Muscle of leg (tissue), 16 donors: ENCODE measurements at places on chromosomes 5 and 9. TPM values are rescaled to one million over a fixed set of nuclear protein-coding genes. Genes with fewer than 3 reads are reported as not detected.
A peak's percentile ranks its signal among the peaks of the same experiment; 100 is the strongest.

Gene SNCB
- total RNA-seq = not detected

Gene CDKN2AIPNL
- total RNA-seq = 32.1 TPM

- peak overlapping the region; percentile 64 for H3K27ac ChIP-seq
- DNase-seq = peak; percentile 77
- H3K4me3 ChIP-seq = no peak overlapping the region
- H3K36me3 ChIP-seq = no peaks in the 10 kb centered on the region
These were observed 39.7 kb downstream of the EGFLAM start for GRCh38 chr5:38297830-38298608.

- H3K4me3 ChIP-seq = no peak overlapping the region
- no peaks in the 10 kb centered on the region for H3K4me1 ChIP-seq
- H3K36me3 ChIP-seq = no peaks in the 10 kb centered on the region
- H3K27ac ChIP-seq = no peak overlapping the region
These were observed 480.2 kb upstream of the PTPRD start for GRCh38 chr9:11092974-11093373.

- H3K4me1 ChIP-seq = peaks cover 2% of the 10 kb centered on the region
- H3K4me3 ChIP-seq = peak within 1 kb of the TSS; percentile 99
- DNase-seq = peak; percentile 97
- peaks cover 20% of the 10 kb centered on the region for H3K36me3 ChIP-seq
These were observed at the start of gene RARS1 for GRCh38 chr5:168486136-168486879. RARS1 (plus strand) TSS chr5:168486471; CDS start chr5:168486499, 28 bp downstream.

DNA sequence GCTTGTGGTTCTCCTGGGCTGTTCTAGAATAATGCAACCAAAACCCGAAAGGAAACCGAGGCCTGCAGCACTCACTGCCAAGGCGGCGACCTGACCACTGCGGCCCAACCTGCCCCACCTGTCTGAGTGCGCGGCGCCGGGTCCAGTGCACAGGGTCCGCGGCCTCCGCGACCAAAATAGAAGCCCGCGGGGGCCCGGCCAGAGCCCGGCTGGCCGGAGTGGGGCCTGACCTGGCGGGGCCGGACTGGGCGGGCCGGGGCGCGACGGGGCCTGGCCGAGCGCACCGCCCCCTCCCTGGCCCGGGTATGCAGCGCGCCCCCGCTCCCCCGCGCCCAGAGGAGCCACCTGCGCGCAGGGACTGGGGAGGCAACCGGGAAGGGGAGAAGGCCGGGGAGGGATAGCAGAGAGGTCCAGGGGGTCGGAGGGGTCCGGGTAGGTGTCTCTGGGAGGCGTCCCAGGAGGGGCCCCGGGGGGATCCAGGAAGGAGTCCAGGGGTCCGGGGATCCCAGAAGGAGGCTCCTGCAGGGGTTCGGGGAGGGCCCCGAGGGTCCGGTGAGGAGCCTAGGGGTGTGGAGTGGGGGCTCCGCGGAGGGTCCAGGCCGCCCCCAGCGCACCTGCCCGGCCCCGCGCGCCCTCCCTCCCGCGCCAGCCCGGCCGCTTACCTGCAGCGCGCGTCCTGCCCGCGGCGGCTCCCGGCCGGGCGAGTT lies 503 bp downstream of the SEMA4D start:
- H3K4me3 ChIP-seq = peak overlapping the region; percentile 77
- no peaks in the 10 kb centered on the region for H3K27me3 ChIP-seq
- H3K36me3 ChIP-seq = no peaks in the 10 kb centered on the region
- H3K4me1 ChIP-seq = peaks cover 32% of the 10 kb centered on the region
- peak; percentile 31 for DNase-seq

- H3K4me3 ChIP-seq = no peak overlapping the region
- no peaks in the 10 kb centered on the region for H3K27me3 ChIP-seq
- DNase-seq = no peak
- H3K4me1 ChIP-seq = no peaks in the 10 kb centered on the region
- H3K27ac ChIP-seq = no peak overlapping the region
These were observed 11.5 kb downstream of the SFXN1 start for GRCh38 chr5:175489693-175490443.

DNA sequence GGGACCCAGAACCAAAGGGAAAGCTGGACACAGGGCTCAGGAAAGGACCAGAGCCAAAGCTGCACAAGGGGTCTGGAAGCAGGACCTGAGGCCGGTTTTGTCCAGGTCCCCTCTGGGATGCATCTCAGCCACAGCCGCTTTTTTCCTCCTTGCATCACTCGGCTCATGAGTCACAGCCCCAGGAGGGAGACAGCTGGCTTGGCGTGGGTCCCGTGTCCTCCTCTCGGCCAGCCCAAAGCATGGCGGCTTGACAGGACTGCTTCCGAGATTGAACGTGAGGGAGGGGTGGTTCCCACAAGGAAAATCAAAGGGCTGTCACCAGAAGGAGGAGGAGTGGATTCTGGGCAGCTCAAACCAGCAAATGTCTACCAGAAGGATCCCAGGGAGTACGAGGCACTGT lies 56.7 kb upstream of the CPLX2 start:
- peak; percentile 51 for DNase-seq
- H3K4me3 ChIP-seq = no peak overlapping the region
- H3K27ac ChIP-seq = no peak overlapping the region
